ENCODE measurements at places on chromosomes 13 and 19.

- DNase-seq, result peak; percentile 67
Observed at GRCh38 chr19:489418-490196, 6.7 kb upstream of the MADCAM1 start.

- no peak for DNase-seq
Observed at GRCh38 chr13:51759240-51759639, 44.7 kb downstream of the DHRS12 start.

GRCh38 chr19:11332822-11333221 is 6.6 kb downstream of the RAB3D start:
- no peak for DNase-seq

GRCh38 chr19:53431399-53432087 is at the start of gene ZNF761:
TSS of gene ZNF761 (plus strand) at chr19:53431984. CDS start at chr19:53447269, 15,285 bp downstream.
- peak; percentile 89 for DNase-seq

- no peak for DNase-seq
Observed at GRCh38 chr13:83761631-83762030, 120.6 kb downstream of the SLITRK1 start.

All from GM20000 (cell line).